ENCODE measurements at places on chromosomes 1 and 21.

- DNase-seq: no peak
Observed at GRCh38 chr1:205410581-205411298, 11.1 kb downstream of the LEMD1 start.

DNA sequence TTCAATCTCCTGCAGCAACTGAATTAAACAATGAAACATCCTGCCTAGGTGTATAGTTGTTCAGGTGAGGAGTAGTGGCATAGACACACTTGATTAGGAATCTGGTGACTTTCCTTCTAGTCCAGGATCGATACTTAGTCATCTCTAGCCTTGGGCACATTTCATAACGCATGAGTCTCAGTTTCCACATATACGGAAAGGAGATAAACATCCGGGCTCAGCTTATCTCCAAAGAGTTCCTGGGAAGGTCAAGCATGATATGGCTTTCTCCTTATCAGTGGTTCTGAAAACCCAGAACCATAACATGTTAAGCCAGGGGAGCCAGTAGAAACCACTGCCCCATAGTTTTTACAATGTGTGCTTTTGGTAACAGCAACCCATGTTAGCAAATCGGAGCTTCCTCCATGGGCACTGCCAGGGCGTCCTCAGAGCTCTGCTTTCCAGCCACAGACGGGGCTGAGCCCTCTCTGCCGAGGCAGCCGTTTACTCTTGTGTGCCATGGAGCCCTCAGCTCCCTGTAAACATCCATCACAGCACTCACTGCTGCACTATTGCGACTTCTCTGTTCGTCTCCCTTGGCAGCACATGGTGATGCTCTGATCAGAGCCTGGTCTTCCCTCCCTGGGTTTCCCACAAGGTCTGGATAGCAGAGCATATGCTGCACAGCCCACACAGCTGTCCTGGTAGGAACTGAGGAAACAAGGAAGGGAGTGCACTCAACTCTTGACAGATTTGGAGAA lies 34.6 kb downstream of the RUNX1 start:
- DNase-seq: no peak

DNA sequence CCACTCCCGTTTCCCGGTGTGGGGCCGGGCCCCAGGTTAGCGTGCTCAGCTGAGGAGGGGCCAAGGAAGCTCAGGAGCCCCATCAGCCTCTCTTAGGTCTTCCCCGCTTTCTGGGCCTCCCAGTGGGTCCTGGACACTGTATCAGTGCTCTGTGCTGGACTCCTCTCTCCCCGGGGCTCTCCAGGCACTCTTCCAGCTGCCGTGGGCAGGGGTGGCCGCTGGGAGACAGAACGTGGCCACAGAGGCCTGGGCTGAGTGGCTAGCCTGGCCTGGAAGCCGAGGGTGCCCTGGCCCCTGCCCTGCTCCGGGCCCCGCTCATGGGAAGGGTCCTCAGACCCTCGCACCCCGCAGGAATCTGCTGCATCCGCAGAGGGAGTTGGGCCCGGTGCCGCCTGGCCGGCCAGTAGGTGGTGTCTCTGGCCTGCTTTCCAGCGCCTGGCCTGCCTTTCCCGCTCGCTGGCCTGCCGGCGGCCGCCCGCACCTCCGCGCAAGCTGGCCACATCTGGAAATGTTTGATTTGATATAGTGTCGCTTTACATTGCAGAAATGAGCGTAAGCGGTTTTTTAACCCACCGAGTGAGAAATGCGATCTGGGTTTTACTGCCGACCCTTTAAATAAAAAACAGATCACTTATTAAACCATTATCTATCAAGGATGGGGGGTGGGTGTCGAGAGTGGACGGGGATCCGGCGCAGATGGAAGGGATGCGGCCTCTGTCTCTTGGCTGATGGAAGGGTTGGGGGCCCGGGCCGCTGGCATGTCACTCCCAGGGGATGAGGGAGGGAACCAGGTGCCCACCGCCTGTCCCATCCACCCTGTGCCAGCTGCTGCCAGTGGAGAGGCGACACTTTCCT lies 74.4 kb upstream of the TTC34 start:
- no peak for DNase-seq

- no peak for DNase-seq
Observed at GRCh38 chr1:7954683-7955082, 6.8 kb upstream of the PARK7 start.

DNA sequence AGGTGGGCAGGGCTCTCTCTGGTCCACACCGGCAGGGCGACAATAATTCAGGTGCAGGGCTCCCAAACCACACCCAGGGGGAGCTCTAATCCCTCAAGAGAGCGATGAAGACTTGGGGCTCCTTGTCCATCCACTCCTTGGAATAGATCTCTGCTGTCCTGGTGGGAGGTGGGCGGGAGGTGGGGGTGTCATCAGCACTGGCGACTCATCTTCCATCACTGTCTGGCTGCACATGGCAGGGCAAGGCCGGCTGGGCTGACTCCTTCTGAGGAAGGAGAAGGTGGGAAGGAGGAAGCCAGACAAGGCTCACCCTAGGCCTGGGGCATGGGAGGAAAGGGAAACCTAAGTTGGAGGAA lies 29.3 kb downstream of the TNNT2 start:
- no peak for DNase-seq

- no peak for DNase-seq
Observed at GRCh38 chr1:236734141-236734765, 48.0 kb downstream of the ACTN2 start.

GRCh38 chr1:113812661-113813135 lies 422 bp upstream of the RSBN1 start:
- no peak for DNase-seq

- no peak for DNase-seq
Observed at GRCh38 chr1:26986658-26987057, 6.8 kb upstream of the TRNP1 start.

DNA sequence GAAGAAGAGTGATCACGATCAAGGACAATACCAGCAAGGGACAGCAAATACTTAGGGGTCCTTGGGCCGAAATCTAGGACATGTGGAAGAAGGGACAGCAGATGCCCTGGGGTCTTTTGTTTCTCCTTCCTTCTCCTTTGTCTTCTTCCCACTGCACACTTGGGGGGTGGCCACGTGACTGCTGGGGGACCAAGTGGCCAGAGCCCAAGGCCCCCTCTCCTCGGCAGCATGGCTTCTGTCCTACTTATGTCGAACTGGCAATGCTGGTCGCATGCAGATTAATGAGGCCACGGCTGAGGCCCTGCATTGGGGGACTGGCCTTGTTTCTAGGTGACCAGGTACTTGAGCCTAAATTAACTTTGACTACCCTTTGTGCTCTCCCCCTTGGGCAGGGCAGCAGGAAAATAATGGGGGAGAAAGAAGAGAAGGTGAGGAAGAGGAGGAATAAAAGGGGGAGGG lies 83.0 kb downstream of the GRIK3 start:
- DNase-seq: no peak

DNA sequence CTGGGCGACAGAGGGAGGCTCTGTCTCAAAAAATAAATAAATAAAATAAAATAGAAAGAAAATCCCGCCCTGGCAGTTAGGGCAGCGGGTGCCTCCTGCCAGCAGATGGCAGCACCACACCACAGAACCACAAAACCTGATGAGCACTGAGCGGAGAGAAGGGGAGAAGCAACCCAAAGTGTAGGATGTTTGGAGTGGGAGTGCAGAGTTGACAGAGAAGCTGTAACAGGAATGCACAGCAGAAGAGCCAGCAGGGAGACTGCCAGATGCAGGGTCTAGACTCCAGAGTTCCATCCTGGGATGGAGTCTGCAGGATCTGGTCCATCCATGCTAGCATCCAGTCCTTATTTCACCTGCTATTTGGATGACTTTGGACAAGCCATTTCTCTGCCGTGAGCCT lies 29.7 kb upstream of the KIRREL1 start:
- DNase-seq: peak; percentile 14

DNA sequence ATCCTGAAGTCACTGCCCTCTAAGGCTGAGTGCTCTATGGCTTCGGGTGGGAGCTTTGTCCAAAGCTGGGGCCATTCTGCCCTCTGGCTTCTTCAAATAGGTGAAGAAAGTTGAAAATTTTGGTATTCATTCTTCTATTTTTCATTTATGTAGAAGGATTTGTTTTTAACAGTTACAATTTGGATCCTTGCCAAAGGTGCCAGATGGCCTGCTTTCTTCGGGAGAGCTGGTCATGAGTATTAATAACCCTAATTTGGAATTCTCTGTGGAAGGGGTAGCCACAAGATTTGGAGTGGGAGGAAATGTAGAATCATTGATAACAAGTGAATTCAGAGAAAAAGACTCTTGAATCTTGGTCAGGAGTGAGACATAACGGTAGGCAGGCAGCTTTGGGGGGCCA lies 370.4 kb upstream of the ST6GALNAC5 start:
- DNase-seq: no peak

- DNase-seq: no peak
Observed at GRCh38 chr1:116569776-116570357, 959 bp downstream of the CD58 start.

GRCh38 chr1:160550572-160551034 lies 27.5 kb upstream of the SLAMF6 start:
- peak; percentile 13 for DNase-seq

GRCh38 chr1:28803051-28803450 lies 8.9 kb upstream of the OPRD1 start:
- no peak for DNase-seq

- DNase-seq: no peak
Observed at GRCh38 chr21:28455253-28455600, 537.5 kb downstream of the LTN1 start.

GRCh38 chr21:41316200-41317062 lies at the start of gene FAM3B:
FAM3B (plus strand) TSS chr21:41316801; CDS start chr21:41316880, 79 bp downstream.
- no peak for DNase-seq

GRCh38 chr1:10704368-10704882 lies 92.0 kb downstream of the CASZ1 start:
- no peak for DNase-seq

DNA sequence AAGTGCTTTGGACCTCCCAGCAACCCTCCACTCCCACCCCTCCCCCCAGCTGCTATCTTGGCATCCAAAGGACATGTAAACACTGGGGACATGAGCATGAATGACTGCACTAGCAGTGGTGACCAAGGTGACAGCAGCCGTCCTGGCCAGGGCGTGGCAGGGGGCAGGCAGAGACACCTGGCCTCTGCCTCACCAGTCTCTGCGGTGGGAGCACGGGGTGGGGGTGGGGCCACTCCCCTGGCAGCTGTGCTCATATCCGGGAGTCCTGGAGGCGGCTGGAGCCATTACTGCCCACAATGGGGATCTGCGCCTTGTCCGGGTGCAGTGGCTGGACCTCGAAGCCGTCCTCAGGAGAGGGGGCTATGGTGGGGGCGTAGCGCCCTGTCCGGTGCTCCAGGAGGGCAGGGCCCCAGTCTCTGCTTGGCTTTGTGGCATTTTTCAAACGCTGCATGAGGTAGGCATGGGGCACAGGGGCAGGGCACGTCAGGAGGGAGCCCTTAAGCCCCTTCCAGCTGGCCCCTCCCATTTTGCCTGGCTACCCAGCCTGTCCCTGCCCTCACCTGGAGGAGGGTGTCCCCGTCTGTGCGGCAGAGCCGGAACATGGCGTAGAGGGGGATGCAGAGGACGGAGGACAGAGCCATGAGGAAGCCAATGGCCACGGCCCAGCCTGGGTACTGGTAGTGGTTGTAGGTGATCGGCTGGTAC lies 6.0 kb downstream of the CCDC24 start:
- no peak for DNase-seq

DNA sequence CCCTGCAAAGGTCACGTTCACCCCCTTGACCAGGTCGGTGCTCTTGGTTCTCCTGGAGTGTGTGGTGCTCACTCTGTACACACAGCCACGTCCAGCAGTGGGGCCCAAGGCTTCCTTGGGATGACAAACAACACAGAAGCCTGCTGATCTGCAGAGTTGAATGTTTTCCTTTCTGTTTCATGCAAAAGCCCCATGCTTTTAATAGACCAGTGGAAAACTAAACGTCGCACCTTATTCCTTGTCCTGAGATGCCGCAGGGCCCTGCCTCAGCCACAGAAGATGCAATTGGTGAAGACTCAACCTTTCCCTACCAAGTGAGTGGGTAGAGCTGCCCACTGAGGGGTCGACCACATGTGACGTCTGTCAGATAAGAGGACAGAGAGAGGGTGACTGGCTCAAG lies 5.8 kb upstream of the PDPN start:
- DNase-seq: no peak

GRCh38 chr1:152623203-152623844 lies 421 bp upstream of the LCE3A start:
- no peak for DNase-seq

DNA sequence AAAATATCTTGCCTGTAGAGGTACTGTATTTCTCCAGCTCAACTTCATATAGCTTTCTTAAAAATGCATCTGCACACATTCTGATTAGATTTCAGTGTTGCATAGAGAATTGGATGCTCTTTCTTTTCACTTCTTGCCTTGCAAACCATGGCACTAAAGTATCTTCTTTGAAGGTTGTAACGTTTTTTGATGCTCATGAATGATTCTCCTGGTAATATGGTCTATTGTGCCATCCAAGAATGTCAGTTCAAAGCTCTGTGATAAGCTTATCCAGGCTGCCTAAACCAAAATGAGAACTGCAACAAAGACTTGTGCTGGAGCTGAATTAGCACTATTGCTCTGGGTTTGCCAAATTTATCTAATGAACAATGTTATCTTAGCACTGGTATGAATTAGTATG lies 1.9 kb downstream of the SGIP1 start:
- DNase-seq: no peak

DNA sequence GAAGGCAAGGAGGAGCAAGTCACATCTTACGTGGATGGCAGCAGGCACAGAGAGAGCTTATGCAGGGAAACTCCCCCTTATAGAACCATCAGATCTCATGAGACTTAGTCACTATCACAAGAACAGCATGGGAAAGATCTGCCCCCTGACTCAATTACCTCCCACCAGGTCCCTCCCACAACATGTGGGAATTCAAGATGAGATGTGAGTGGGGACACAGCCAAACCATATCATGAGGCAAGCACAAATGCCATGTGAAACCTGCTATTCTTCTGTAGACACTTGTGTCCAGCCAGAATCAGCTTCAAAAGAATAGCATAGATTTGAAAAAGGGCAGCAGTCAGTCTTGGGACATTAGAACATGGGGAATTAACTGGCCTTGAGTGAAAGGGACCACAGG lies 32.2 kb upstream of the UBE2U start:
- DNase-seq: no peak

DNA sequence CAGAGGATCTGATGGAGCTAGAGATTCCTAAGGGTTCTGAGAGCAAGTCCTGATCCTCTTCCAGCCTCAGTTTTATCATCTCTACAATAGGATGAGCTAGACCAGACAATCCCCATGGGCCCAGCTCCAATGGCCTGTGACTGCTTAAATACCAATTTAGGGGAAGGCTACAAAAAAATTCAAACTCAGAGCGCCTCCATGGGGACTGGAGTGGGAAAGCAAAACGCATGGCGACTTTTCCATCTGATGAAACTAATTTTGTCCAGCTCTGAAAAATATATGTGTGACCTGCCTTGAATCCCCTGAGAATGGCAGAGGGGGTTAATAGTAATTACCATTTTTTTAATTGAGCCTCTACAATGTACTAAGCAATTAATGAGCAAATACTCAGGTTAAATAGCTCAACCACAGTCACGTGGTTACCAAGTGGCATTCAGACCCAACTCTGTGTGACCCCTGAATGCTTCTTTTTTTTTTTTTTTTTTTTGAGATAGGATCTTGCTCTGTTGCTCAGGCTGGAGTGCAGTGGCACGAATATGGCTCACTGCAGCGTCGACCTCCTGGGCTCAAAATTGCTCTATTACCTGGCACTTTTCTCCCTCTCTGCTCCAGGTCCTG lies 8.4 kb downstream of the EXTL1 start:
- DNase-seq: no peak

- DNase-seq: no peak
Observed at GRCh38 chr21:27423038-27423437, 456.1 kb upstream of the ADAMTS5 start.

All from activated naive CD8-positive, alpha-beta T cell treated with anti-CD3 and anti-CD28 coated beads, Interleukin-2, amount 50 U/mL, for 16 hours (primary cell).